Activated T-cell treated with anti-CD3 and anti-CD28 coated beads for 1 hour (primary cell): ENCODE measurements at places on chromosomes 1 and 21.

DNA sequence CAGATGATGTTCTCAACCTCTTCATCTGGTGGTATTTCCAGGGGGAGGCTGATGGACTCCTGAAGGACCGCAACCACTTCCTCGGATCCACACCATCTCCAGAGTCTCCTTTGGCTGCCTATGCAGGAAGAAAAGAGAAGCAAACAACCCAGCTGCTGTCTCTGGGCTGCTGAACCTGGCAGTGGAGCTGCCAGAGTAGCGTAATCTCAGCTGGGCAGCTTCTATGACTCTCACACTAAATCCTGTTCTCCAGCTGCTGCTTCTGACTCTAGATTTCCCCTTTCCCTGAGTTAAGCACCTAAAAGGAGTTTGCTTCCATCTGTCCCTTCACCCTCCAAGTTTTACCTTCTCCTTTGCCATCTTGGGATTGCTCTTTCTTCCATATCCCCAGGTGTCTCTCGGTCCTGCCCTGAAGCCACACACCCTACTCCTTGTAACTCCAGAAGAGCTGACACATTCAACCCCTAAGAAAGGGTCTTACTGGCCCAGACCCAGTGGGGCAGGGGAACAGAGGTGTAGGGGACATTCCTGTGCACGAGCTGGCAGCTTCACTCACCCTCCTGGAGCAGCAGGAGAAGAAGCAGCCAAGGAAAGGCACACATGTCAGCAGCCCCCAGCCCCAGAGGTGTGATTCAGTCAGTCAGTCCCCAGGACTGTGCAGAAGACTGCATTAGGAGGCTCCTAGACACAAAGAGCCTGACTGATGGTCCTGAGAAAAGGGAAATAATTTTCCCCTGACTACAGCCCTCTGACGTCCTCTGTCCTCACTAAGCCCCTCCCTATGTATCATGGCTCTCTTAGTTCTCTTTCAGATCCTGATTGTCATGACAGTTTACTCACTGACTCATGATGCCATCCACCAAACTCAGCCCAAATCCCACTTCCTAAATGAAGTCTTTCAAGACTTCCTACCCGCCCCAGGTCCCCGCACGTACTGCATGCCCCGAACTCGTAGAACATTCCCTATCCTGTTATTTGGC, at the start of gene SLAMF9:
Gene SLAMF9 (minus strand): TSS at position 702 of the 980 bp plus-strand sequence. CDS start 100 bp downstream, at position 602.
- DNase-seq = no peak

- no peak for DNase-seq
These were observed 748 bp downstream of the PDZK1IP1 start for GRCh38 chr1:47188791-47189785.

- no peak for DNase-seq
These were observed 1.2 kb downstream of the LRP8 start for GRCh38 chr1:53326598-53327181.

DNA sequence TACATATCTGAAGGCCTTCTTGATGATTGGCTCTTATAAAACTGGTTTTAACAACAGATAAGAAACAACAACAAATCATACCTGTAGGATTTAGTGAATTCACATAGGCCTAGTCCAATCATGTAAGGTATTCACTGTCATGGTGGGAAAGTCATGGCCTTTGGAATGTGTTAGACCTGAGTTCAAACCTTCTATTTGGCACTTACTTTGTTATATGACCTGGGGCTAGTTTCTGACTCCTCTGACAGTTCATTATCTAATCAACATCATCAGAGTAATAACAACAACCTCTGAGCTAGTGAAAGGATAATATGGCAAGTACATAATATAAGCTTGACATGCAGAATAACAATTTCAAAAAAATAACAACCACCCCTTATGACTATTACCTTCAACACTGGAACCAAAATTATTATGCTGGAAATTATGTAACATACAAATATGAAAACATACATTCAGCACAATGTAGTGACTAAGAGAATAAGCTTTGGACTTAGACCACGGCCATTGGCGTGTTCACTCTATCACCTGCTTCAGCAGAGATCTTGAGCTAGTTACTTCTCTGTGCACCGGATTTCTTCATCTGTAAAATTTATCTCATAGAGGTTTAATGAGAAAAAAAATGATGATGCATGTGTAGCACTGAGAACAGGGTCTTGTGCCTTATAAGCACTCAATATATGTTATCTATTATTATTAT, 597.6 kb downstream of the LMO4 start:
- DNase-seq = no peak

- no peak for DNase-seq
These were observed 53.1 kb upstream of the PROX1 start for GRCh38 chr1:213934649-213935048.

GRCh38 chr1:232221802-232222499, 408.0 kb downstream of the SIPA1L2 start:
- DNase-seq = no peak

- DNase-seq = no peak
These were observed 17.2 kb downstream of the ALPL start for GRCh38 chr1:21526441-21526840.

- no peak for DNase-seq
These were observed 19.2 kb downstream of the AGPAT3 start for GRCh38 chr21:43884012-43884860.

DNA sequence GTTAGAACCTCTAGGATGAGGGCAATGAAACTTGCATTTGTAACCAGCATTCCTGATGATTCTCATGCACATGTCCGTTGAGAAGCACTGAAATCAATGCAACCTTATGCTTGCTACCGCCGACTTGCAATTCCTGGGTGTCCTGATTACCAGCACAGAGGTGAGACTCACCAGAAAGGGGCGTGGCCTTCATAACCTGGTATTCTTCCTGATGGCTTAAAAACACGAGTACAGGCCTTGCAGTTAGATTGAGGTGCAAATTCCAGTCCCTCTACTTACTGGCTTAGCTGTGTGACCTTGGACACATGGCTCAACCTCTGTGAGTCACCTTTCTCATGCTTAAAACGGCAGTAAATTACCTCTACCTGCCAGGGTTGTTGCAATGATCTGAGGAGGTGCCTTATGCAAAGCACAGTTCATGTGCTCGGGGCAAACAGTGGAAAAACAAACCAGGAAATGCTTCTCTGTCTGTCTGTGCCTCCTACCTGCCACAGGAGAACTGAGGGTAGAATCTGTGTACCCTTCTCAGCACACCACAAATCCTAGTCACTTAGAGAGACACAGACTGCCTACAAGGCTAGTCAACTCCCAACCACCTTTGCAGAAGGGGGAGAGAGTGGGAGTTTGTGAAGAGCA, 39.1 kb upstream of the ECE1 start:
- no peak for DNase-seq

DNA sequence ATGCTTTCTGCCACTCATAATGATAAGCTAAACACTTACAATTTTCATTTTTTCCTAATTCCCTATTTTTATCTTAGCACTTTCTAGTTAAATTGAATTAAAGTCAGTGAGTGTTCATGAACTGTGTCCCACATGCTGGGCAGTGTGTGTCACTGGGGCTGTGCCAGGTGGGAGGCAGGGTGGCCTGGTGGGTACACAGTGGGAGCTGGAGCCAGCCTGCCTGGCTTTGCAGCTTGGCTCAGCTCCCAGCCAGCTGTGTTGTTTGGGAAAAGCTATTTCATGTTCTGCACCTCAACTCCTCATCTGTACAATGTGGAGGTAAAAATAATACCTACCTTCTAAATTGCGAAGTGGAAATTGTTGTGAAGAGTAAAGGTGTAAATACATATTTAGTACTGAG, 238.4 kb downstream of the PLA2G4A start:
- no peak for DNase-seq

GRCh38 chr1:232835166-232835565, 29.9 kb downstream of the MAP10 start:
- DNase-seq = no peak

DNA sequence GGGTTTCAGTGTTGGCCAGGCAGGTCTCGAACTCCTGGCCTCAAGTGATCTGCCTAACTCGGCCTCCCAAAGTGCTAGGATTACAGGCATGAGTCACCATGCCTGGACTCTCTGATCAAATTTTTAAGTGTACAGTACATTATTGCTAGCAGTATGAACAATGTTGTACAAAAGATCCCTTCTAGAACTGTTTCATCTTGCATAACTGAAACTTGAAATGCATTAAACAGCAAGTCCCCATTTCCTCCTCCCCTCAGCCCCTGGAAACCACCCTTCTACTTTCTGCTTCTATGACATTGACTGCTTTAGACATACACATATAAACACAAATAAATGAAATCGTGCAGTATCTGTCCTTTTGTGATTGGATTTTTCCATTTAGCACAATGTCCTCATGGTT, 463.4 kb downstream of the PTPRC start:
- DNase-seq = no peak

GRCh38 chr1:209356976-209357377, 226.5 kb upstream of the CAMK1G start:
- no peak for DNase-seq

- DNase-seq = no peak
These were observed 5.0 kb downstream of the RRP1B start for GRCh38 chr21:43664358-43664757.

GRCh38 chr1:11429226-11429625, 49.7 kb upstream of the DISP3 start:
- no peak for DNase-seq

GRCh38 chr1:229434641-229435051, 752 bp upstream of the ACTA1 start:
- no peak for DNase-seq

DNA sequence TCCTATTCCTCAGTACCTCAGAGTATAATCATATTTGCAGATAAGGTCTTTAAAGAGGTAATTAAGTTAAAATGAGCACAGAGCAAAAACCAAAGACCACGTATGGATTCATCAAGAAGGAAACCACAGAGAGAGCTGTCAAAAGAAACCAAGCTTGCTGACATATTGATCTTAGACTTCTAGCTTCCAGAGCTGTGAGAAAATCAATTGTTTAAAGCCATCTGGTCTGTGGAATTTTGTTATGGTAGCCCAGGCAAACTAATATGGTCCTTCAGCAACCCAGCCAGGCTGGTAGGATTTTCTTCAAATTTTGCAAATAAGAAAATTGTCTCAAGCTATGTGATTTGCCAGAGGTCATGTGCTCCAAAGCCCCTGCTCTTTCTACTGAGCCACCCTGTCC, 62.5 kb downstream of the LRIG2 start:
- DNase-seq = no peak

GRCh38 chr1:2489615-2490014, 13.5 kb downstream of the PLCH2 start:
- DNase-seq = no peak

DNA sequence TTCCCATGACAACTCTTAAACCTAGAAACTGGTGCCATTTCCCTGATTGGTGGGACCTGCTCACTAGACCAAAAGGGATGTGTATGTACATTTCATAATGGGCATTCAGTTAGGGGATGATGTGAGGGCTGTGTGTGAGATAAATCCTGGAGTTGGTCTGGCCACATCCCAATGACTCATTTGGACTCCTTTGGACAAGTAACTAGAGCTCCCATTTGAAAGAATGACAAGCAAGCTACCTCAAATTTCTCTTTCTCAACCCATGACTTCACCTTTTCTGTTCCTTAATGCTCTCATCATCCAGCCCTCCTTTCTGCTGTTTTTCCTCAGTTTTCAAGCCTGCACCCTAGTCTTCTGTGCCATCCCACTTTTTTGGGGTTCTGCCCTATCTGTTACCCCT, 27.9 kb downstream of the EBNA1BP2 start:
- DNase-seq = no peak

GRCh38 chr1:22918644-22919043, 54.0 kb downstream of the LACTBL1 start:
- no peak for DNase-seq

GRCh38 chr1:225911191-225912130, 12.6 kb downstream of the PYCR2 start:
- peak; percentile 66 for DNase-seq

- no peak for DNase-seq
These were observed 14.8 kb downstream of the LRRC41 start for GRCh38 chr1:46288485-46289133.

- DNase-seq = no peak
These were observed 420 bp upstream of the DCDC2B start for GRCh38 chr1:32208469-32208868.

DNA sequence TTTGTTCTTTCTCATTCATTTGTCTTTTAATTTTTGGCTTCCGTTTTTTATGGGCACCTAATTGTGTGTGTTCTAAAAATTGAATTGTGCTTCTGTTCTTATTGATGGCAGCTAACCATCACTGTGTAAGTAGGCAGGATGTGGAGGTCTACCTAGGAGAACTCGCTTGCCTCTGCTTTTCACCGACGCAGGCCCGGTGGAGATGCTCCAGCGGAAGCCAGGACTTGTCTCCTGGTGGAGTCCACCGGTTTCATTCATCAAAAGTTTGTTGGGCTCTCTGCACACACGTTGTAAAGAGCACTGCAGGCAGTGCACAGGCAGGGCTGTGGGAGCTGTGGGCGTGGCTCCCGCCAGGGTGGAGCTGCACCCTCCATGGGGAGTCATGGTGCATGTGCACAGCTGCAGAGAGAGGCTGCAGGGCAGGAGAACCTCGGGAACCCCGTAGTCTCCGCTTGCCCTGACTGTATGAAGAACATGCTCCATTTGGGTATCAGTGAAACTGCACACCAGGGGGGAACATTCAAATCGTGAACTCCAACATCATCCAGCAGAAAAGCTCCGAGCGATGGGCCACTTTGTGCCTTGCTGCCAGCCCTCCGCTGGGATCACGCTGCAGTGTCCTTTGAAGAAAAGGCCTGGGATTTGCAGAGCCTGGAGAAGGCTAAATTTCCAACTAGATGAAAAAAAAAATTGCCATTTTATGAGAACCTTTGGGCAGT, 6.0 kb upstream of the C1orf174 start:
- no peak for DNase-seq

DNA sequence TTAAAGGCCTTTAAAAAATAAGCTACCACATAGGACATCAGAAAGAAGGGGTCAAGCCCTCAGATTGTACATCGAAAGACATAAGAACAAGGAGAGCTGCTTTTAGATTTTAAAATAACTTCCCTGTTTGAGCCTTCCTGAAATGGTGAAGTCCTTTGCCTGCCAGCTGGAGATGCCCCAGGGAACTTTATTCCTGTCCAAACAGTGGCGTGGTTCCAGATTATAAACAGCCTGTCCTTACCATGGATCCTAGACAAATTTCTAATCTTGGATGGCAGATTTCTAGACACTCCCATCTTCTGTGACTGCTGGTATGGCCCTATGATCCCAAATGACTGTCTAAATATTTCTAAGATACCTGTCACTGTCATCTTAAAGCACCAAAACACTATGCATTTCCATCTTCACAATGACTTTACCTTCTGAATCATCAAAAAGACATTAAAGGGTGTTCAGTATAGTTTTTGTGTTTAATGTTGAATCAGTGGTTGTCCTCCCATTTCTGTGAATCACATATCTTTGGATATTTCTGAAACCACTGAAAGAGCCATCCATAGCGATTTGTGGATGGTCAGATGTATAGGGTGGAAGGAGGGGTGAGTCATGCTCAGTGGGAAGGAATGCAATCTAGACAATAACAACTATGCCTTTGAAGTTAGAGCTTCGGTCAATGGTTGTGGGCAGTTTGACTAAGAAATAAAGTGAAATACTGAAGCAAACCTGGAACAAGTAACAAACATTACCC, 23.2 kb downstream of the ILDR2 start:
- no peak for DNase-seq

GRCh38 chr21:42937960-42938605, 12.7 kb upstream of the ERVH48-1 start:
- DNase-seq = no peak
